EL (cell line): ENCODE measurements at places on chromosomes 11 and 22.

DNA sequence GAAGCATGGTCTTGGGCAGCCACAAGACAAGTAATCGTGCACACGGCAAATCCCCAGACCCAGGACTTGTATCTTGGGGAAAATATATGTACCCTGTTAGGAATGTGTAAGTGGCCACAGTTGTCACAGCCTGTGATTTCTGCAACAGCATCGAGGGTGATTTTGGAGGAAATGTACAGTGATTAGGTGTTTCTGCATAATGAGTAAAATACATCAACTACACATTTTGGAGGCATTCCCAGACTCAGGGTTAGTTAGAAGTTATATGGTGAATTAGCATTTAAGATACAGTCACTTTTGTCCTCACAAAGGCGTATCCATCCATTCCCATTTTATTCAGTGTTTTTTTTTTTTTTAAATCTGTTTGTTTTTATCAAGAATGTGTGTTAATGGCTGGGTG lies 28.4 kb downstream of the SUSD2 start:
- no peak for DNase-seq

GRCh38 chr11:124069429-124070401 lies 28.6 kb upstream of the OR10G7 start:
- DNase-seq = peak; percentile 67

DNA sequence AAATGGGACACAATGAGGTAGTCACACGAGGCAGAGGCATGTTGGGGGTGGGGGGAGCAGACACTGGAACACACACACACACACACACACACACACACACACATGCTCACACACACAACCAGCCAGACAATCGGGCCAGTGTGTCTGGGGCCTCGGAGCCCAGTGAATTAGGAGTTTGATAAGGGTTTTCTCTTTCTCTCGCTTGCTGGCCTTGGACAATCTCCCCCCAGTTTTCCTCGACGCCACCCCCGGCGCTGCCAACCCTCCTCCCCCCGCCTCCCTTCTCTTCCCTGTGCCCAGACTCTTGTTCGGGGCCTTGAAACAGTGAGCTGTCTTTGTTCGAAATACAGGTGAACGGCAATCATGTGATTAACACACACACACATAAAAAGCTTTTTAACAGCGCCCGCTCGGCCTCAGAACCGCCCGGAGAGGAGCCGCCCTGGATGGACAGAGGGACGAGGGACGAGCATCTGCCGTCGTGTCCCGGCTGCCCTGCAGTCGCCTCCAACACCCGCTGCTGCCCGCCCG lies 1.5 kb upstream of the SOX10 start:
- no peak for DNase-seq

- DNase-seq = no peak
Measured at GRCh38 chr11:14529951-14530350, 9.8 kb upstream of the PSMA1 start.

DNA sequence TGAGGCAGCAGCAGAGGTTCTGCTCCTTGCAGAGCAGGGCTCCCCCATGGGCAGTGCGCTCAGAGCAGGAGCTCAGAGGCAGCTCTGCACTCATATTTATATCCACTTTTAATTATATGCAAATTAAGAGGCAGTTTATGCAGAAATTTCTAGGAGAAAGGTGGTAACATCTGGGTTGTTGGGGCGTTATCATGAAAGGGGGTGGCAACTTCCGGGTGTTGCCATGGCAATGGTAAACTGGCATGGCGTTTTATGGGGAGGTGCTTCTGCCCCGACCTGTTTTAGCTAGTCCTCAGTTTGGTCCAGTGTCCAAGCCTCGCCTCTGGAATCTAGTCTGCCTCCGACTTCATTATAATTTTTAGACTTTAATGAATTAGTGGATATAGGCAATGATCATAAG lies 1191.7 kb downstream of the TBC1D22A start:
- no peak for DNase-seq

DNA sequence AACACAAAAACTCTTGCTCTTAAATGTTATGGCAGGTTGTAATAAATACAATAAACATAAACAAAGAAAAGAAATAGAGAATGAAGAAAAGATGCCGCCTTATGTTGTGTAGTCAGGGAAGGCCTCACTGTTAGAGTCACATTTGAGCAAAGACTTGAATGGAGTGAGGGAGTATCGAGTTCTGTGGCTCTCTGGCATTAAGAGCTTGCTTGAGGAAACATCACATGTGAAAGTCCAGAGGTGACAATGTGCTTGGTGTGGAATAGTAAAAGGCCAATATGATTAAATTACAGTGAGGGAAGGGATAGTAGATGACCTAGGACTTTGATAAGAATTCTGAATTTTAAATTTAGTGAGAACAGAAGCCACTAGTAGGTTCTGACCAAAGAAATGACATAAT lies 139.4 kb downstream of the ATG16L2 start:
- DNase-seq = no peak

DNA sequence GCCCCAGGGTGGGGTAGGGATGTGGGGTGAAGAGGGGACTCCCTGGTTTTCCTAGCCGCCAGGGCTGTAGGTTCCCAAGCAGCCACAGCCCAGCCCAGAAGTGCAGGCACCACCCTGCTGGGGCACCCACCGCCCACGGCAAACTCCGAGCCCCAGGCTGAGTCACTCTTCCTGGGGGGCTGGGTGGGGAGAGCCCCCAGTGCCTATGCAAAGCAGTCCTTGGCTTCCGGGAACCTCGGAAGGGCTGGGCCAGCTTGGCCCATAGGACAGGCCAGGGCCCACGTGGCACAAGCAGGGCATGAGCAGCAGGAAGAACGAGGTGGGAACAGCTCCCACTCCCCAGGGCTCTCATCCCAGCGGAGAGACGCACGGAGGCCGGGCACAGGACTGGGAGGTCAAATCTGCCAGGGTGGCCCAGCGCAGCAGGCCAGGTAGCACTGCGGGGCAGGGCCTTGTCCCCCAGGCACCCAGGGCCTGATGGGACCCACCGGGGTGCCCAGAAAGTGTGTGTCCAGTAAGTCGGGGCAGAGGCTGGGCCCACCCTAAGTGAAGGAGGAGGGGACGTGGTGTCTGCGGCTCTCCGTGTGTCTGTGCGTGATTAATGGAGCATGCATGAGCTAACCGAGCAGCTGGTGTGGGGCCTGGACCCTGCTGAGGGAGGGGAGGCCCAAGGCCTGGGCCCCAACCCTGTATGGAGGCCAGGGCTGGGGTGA lies 4.6 kb upstream of the IL17REL start:
- DNase-seq = peak; percentile 35

- DNase-seq = peak; percentile 86
Measured at GRCh38 chr11:27571154-27571810, 64.7 kb upstream of the LIN7C start.

- DNase-seq = peak; percentile 76
Measured at GRCh38 chr22:45577746-45578523, 75.3 kb downstream of the FBLN1 start.

GRCh38 chr11:26344647-26345046 lies 12.7 kb downstream of the ANO3 start:
- no peak for DNase-seq

DNA sequence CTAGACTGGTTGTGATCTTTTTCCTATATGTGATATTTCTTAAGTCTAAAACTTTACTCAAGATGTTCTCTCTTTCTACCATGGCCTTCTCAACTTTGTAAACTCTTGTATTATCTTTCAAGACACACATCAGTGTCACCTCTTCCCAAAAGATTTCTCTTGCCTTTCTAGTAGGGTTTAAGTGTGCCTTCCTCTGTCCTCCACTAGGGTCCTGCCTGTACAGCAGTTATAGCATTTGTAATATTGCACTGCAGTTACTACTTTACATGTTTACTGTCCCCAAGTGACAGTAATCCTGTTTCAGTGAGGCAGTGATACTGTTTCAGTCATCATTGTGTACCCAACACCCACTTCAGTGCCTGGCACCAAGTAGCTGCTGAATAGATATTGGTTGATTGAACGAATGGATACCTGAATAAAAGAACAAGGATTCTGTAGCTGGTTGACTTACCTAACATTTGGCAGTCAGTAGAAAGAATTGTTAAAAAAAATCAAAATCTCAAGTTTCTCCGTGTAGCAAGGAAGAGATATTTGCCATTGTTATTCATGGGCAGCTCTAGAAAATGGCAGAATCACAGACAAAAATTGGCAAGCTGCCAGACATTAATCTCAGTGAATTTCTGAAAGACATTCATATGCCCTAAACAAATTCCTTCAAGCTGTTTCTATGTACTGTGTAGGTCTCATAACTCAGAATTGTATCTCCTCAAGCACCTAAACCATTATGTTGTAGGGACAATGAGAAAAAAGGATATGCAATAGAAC lies 79.4 kb downstream of the RBMXL2 start:
- DNase-seq = no peak

- DNase-seq = no peak
Measured at GRCh38 chr22:46674906-46675305, 54.7 kb downstream of the GRAMD4 start.

- no peak for DNase-seq
Measured at GRCh38 chr11:27013781-27014361, 20.0 kb downstream of the FIBIN start.

DNA sequence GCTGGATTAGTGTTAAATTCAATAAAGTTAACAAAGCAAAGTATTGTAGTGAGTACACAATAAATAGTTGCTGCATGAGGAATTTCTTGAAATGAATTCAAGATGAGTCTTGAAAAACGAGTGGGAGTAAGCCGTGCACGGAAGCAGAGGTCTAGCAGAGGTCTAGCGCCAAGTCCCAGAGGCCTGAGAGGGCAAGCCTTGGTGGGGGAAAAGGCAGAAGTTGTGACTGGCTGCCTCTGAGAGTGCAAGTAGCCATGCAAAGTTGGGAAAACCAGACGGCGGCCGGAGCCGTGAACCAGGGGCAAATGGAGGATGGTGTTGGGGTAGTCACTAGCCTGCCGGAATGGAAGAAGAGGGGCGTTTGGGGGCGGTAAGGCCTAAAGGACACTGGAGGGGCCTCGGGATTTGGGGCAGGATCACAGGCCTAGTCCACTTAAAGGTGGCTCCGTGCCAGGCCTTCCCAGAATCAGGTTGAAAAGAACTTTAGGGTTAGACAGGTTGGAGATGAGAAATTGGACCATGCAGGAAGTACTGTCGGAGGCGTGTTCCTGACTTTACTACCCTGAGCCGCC lies 379 bp upstream of the SLC3A2 start:
- DNase-seq = peak; percentile 83

DNA sequence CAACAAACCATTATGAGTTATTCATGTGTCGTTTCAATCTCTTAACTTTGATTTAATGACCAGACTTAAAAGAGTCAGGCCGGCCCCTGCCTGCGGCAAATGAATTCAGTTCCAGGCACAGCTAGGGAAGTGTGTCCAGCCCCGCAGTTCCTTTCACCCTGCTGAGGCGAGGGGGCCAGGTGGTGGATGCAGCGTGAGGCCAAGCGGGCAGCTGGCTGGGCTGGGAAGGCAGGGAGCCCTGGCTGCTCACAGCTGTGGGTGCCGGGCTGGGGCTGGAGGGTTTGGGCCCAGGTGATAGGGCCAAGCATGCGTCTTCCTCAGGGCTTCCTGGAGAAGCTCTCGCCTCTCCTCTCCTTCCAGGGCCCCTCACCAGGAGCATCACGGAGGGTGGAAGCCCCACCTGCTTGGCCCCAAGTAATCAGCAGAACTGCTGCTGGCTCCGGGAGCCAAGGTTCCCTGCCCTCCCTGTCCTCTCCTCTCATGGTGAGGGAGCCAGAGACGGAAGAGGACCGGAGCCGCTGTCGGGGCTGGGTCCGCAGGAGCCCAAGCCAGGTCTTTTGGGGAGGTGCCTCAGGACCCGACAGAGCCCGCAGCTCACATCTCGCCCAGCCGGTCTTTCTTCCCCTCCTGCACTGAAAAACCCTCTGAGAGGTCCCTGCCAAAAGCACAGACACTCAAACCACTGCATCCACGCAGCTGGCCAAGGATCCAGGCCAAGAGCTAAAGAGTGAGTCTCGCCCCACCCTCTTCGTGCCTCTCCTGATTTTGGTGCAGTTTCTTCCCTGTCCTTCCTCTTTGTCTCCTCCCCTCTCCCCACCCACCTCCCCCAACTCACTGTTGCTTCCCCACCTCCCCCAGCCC lies 97.0 kb downstream of the ST3GAL4 start:
- DNase-seq = no peak

DNA sequence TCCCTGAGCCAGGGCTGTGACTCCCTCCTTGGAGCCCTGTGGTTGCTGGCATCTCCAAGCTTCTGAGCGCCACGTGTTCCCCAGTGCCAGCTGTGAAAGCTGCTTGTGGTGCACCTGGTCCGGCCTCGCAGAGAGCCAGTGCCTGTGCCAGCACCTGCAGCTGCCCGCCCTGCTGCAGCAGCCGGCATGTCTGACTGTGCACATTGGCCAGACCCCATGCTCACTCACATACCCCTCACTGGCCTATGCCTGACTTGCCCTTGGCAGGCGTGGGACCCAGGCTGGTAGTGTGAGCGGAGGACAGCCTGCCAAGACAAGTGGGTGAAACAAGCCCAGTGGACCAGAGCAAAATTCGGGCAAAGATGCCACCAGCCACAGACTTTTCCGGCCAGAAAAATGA lies 9.8 kb downstream of the MRPL48 start:
- no peak for DNase-seq

DNA sequence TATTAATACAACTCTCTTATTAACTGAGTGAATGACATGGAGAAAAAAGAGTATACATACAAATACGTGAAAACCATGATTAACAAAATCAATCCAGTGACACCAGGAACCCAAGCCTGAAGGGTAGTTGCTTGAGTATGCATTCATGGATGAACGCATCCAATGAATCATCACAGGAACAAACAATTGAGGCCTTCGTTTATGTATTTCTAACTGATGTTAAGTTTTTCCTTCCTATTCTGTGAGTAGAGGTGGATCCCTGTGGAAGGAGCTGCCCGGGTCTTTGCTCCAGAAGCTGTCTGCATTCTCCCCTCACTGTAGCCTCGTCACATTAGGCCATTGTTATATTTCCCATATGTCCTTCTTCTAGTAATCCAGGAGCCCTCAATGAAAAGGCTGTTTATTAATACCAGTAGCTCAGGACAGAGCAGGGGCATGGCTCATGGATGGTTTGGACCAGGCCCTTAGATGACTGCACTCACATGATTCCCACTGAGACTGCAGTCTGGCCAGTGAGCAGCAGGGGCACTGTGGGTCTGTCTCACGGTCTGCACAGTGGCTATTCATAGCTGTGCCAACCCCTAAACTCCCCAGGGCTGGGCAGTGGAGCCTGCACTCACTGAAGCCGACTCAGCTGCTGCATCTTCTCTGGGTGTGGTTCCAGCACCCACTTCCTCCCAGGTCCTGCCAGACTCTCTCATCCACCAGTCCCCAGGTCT lies 128.1 kb upstream of the TOP3B start:
- peak; percentile 64 for DNase-seq

- no peak for DNase-seq
Measured at GRCh38 chr22:31441652-31442051, 42.2 kb downstream of the DRG1 start.

GRCh38 chr11:2821891-2822290 lies 63.7 kb downstream of the CDKN1C start:
- DNase-seq = no peak

GRCh38 chr11:441418-442274 lies at the start of gene ANO9:
Gene ANO9 (minus strand): TSS chr11:442011. CDS start chr11:441926, 85 bp downstream.
- DNase-seq = no peak

- no peak for DNase-seq
Measured at GRCh38 chr22:48331266-48331665, 1496.4 kb downstream of the BRD1 start.
